Purkinje cell (primary cell): ENCODE measurements at places on chromosomes 7 and 10. TPM values are rescaled to one million over a fixed set of nuclear protein-coding genes. Genes with fewer than 3 reads are reported as not detected.

Gene C10orf143
- 0.17 and 0.32 TPM in 2 replicates for polyA plus RNA-seq

Gene PIP
- not detected in 2 replicates for polyA plus RNA-seq

Gene SPDYE11
- 1.4 and 2.2 TPM in 2 replicates for polyA plus RNA-seq

Gene XRCC2
- polyA plus RNA-seq, result 0.25 and 0.75 TPM in 2 replicates

Gene ZNF853
- polyA plus RNA-seq, result not detected in 2 replicates

Gene MACROH2A2
- 1.3 and 1.8 TPM in 2 replicates for polyA plus RNA-seq

Gene DBF4
- polyA plus RNA-seq, result 6.5 and 8.5 TPM in 2 replicates

Gene GALNT17
- polyA plus RNA-seq, result 32.0 and 35.7 TPM in 2 replicates

Gene HK1
- 5.8 and 19.4 TPM in 2 replicates for polyA plus RNA-seq

Gene RNF32
- polyA plus RNA-seq, result 1.6 and 2.7 TPM in 2 replicates

Gene MALRD1
- 1.6 and 4.6 TPM in 2 replicates for polyA plus RNA-seq

Gene HNRNPF
- polyA plus RNA-seq, result 15.9 and 18.5 TPM in 2 replicates

Gene LSM5
- 217 and 228 TPM in 2 replicates for polyA plus RNA-seq

Gene FBXO24
- polyA plus RNA-seq, result not detected in 2 replicates

Gene SH2B2
- not detected in 2 replicates for polyA plus RNA-seq

Gene P4HA1
- polyA plus RNA-seq, result 9.3 and 13.7 TPM in 2 replicates

Gene RINT1
- 14.3 and 22.3 TPM in 2 replicates for polyA plus RNA-seq

Gene GRM3
- 21.0 and 25.7 TPM in 2 replicates for polyA plus RNA-seq

Gene TUBB8
- polyA plus RNA-seq, result not detected in 2 replicates

Gene TMEM270
- polyA plus RNA-seq, result not detected in 2 replicates

Gene RADIL
- 0.32 and 0.52 TPM in 2 replicates for polyA plus RNA-seq

Gene IQCE
- polyA plus RNA-seq, result 0.48 and 1.1 TPM in 2 replicates

Gene AKR1D1
- polyA plus RNA-seq, result not detected in 2 replicates

Gene MINDY4
- 2.2 and 3.7 TPM in 2 replicates for polyA plus RNA-seq

Gene RAMP3
- polyA plus RNA-seq, result 0.24 and 0.86 TPM in 2 replicates

Gene RNF148
- 0.70 TPM in 1 of 2 replicates, not detected in the other for polyA plus RNA-seq

Gene PLAU
- polyA plus RNA-seq, result not detected in 2 replicates

Gene CFAP69
- polyA plus RNA-seq, result 6.6 and 11.6 TPM in 2 replicates

Gene UPK3BL2
- not detected in 2 replicates for polyA plus RNA-seq

Gene SPDYE3
- 1.0 and 2.3 TPM in 2 replicates for polyA plus RNA-seq

Gene SVOPL
- not detected in 2 replicates for polyA plus RNA-seq

Gene OPALIN
- 0.50 and 3.0 TPM in 2 replicates for polyA plus RNA-seq

Gene SORCS3
- polyA plus RNA-seq, result 0.69 and 5.0 TPM in 2 replicates

Gene TYW1B
- 2.0 and 2.5 TPM in 2 replicates for polyA plus RNA-seq

Gene CRHR2
- not detected in 2 replicates for polyA plus RNA-seq

Gene SPDYE9
- polyA plus RNA-seq, result 1.4 and 2.2 TPM in 2 replicates

Gene STAM
- polyA plus RNA-seq, result 58.8 and 62.2 TPM in 2 replicates

Gene GPR85
- 30.1 and 49.8 TPM in 2 replicates for polyA plus RNA-seq

Gene FAM237B
- polyA plus RNA-seq, result not detected in 2 replicates

Gene GIMAP5
- 1.3 TPM in 1 of 2 replicates, not detected in the other for polyA plus RNA-seq

Gene PILRA
- polyA plus RNA-seq, result 5.6 and 8.2 TPM in 2 replicates

Gene GJD4
- not detected in 2 replicates for polyA plus RNA-seq

Gene TUBAL3
- polyA plus RNA-seq, result not detected in 2 replicates

Gene TFEC
- not detected in 2 replicates for polyA plus RNA-seq

Gene NPFFR1
- 0.13 and 0.71 TPM in 2 replicates for polyA plus RNA-seq
